Kasumi-1 (cell line): ENCODE measurements at places on chromosomes 16 and 17.

DNA sequence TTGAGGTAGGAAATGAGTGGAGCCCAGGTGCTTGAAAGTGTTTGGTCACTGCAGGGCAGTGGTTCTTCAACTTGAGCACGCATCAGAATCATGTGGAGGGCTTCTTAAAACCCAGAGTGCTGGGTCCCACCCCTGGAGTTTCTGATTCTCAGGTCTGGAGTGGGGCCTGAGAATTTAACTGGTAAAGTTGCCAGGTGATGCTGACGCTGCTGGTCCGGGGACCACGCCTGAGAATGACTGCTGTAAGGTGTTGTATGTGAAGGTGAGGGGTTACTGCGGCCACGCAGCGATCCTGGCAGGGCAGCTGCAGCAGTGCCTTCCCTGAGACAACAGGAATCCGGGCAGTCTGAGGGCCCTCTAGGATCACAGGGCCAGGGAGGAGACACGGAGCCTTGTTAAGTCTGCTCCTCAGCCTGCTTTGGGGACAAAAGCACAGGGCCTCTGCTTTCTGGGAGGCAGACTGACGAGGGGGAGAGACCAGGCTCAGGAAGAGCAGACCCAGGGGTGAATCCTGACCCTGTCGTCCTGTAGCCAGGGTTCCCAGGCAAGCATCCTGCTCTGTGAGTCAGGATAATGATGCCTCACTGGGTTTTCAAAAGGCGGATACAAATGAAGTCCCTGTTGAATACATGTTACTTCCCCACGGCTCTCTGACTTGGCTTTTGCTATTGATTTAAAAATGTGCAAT, 16.2 kb downstream of the CCDC42 start:
- DNase-seq, result no peak

- no peak for DNase-seq
These were observed 672 bp downstream of the CMTR2 start for GRCh38 chr16:71288570-71288889.

- DNase-seq, result no peak
These were observed 325.4 kb downstream of the ZFHX3 start for GRCh38 chr16:72722552-72722951.

GRCh38 chr17:78395155-78395554, 16.7 kb downstream of the PGS1 start:
- DNase-seq, result no peak

DNA sequence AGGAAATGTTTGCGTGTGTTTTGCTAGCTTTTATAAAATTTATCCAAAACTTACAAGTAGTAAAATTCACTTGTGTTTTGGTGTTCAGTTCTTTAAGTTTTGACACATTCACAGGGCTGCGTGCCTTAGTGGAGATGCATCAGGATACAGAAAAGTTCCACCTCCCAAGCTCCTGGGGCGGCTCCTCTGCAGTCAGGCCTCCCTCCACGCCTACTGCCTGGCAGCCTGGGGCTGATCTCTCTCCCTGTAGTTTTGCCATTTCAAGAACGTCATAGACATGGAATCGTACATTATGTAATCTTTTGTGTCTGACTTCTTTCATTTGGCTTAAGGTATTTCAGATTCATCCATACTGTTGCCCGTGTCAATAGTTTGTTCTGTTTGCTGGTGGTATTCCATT, 27.2 kb upstream of the IRF8 start:
- DNase-seq, result no peak

- no peak for DNase-seq
These were observed 5.0 kb downstream of the NLRC5 start for GRCh38 chr16:56994311-56994710.

DNA sequence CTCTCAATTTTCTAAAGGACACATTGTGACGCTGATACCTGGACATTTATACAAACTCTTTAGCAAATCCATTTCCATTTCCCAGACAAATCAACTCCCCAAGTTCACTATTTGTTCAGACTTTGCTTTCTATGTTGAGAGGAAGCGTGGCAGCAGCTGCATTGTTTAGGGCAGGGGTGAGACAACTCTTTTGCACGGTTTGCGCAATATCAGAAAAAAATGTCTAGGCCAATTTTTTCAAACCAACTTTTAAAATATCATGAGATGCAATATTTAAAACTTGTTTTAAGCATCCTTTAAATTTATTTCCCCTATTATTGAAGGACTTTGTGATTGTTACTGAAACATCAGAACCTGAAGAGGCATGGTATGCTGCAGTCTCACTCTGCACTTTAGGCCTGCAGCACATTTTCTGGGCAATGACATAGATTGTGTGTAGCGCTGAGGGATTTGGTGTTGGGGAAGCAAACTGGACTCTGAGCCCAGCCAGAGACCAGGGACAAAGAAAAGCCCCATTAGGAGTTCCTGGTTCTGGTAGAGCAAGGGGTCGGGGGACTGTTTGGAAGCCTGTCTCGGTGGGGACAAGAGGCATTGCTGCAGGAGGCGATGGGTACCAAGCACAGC, 6.4 kb upstream of the CCDC182 start:
- peak; percentile 8 for DNase-seq

GRCh38 chr17:72730077-72730476, 362.4 kb downstream of the SLC39A11 start:
- DNase-seq, result peak; percentile 75

DNA sequence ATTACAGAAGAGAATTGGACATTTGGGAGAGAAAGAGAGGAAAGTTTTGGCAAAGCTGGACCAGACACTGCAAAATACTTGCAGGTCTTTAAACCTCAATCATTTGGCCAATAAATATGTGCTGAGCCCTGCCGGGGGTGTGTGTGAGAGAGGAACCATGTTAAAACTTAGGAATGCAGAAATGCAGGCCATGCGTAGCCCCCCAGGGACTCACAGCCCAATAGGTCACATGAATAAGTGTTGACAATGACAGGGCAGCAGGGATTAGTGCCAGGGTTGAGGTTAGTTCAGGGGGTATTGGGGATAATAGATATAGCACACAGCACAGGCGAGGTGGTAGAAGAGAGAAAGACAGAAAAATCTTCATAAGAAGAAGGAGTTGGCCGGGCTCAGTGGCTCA, 113.3 kb upstream of the ADAMTS18 start:
- DNase-seq, result no peak

GRCh38 chr16:90018297-90018651, 982 bp downstream of the DBNDD1 start:
- no peak for DNase-seq

GRCh38 chr16:86877108-86877507, 298.8 kb downstream of the FOXL1 start:
- no peak for DNase-seq

DNA sequence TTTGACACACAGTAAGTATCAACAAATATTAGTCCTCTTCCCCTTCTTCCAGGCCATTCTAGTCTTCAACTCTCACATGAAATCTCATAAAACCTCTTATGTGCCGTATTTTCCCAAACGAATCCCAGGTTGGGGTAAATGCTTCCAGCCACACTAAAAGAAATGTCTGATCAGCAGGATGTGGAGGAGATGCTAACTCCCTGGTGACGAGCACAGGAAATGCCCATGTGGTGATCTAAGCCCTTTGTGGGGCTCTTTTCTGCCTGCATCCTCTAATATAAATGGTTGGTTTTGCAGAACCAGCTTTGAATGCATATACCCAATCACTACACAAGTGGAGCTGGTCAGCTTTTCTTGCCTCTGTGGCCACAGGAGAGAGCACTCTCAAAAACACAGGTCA, 498.2 kb upstream of the ERCC4 start:
- DNase-seq, result no peak

GRCh38 chr16:85240982-85241924, 129.0 kb upstream of the CIBAR2 start:
- DNase-seq, result no peak

- peak; percentile 68 for DNase-seq
These were observed 12.1 kb downstream of the CFDP1 start for GRCh38 chr16:75420987-75421819.
